Chondrocyte (in vitro differentiated cells): ENCODE measurements at places on chromosomes 2 and 18.
A peak's percentile ranks its signal among the peaks of the same experiment; 100 is the strongest.

- DNase-seq, result peak; percentile 61
- no peak overlapping the region for H3K27ac ChIP-seq
- H3K27me3 ChIP-seq, result no peaks in the 10 kb centered on the region
- H3K4me3 ChIP-seq, result no peak overlapping the region
Observed at GRCh38 chr2:96102596-96103186, 13.7 kb downstream of the ADRA2B start.

DNA sequence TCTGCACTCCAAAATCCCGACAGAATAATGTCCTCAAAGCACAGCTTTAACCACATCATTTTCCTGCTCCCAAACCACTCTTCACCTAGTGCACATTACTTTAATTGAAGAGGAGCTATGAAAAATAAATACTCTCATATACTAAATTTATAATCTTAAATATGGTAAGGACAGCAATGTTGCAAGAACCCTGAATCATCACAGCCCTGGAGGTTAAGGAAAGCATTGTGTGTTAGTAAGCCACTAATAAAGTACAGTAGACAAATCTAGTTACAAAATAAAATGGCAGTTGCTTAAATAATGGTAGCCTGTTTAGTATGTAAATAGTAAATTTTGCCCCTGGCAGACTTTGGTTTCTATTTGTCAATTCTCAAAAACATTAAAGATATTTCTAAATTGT lies 27.0 kb upstream of the CCDC178 start:
- H3K4me3 ChIP-seq, result no peak overlapping the region
- DNase-seq, result no peak
- H3K27me3 ChIP-seq, result peaks cover 4% of the 10 kb centered on the region
- no peaks in the 10 kb centered on the region for H3K36me3 ChIP-seq
- H3K4me1 ChIP-seq, result peaks cover 15% of the 10 kb centered on the region

GRCh38 chr2:47265158-47265557 lies 110.0 kb upstream of the STPG4 start:
- DNase-seq, result no peak
- no peak overlapping the region for H3K27ac ChIP-seq
- H3K36me3 ChIP-seq, result no peaks in the 10 kb centered on the region
- H3K4me3 ChIP-seq, result no peak overlapping the region
- H3K4me1 ChIP-seq, result peaks cover 10% of the 10 kb centered on the region

DNA sequence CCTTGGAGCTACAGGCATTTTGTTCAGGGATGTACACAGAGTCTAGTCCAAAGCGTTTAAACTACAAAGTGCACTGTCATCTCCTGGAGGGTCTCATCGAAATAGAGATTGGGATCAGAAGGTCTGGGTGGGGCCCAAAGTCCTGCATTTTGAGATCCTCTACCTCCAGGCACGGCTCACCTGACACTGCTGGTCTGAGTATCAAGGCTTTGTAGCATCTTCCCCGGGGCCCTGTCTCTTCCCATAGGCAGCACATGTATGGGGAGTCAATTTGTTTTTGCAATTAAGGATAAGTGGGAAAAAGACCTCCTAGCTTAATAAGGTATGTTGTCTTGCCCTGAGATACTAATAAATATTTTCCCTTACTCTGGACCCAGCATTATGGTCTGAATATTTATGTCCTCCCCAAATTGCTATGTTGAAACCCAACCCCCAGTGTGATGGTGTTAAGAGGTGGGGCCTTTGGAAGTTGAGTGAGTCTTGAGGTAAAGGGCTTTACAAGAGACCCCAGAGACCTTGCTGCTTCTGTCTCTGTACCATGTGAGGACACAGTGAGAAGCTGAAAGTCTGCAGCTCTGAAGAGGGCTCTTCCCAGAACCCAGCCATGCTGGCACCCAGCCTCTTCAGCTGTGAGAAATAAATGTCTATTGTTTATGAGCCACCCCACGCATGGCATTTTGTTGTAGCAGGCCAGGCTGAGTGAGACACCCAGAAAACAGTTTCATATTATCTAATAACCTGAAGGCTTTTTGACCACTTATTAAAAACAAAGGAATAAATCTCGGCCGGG lies 258.7 kb upstream of the HS6ST1 start:
- no peaks in the 10 kb centered on the region for H3K4me1 ChIP-seq
- H3K36me3 ChIP-seq, result no peaks in the 10 kb centered on the region
- no peak overlapping the region for H3K27ac ChIP-seq
- H3K4me3 ChIP-seq, result no peak overlapping the region

DNA sequence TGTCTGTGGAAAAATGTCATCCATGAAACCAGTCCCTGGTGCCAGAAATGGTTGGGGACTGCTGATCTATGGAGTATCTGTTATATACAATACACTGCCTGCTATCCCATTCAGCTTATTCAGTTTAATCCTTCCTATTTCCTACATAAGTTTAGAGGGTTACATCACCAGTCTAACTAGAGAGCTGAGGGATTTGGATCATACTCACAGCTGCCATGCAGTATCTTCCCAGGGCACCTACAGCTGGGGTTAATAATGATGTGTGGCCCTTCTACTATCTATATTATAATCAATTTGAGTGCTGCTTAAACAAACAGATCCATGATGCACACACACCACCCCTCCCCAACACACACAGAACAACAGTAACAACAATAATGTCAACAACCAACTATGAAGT lies 524.0 kb downstream of the LRRTM4 start:
- no peaks in the 10 kb centered on the region for H3K36me3 ChIP-seq
- no peaks in the 10 kb centered on the region for H3K4me1 ChIP-seq
- H3K4me3 ChIP-seq, result no peak overlapping the region
